PC-3 (cell line): ENCODE measurements at places on chromosomes 3 and 15. TPM values are rescaled to one million over a fixed set of nuclear protein-coding genes. Genes with fewer than 3 reads are reported as not detected.

GRAMD1C gene
- total RNA-seq = 2.8 and 4.5 TPM in 2 replicates

SEMA3F gene
- 47.3 and 50.5 TPM in 2 replicates for total RNA-seq

CDC25A gene
- total RNA-seq = 42.4 and 43.0 TPM in 2 replicates

ZPLD1 gene
- total RNA-seq = 0.15 TPM in 1 of 2 replicates, not detected in the other

FHIT gene
- 1.2 and 3.6 TPM in 2 replicates for total RNA-seq

FGF7 gene
- total RNA-seq = not detected in 2 replicates

TRANK1 gene
- 0.58 and 2.4 TPM in 2 replicates for total RNA-seq

GOLGA8K gene
- 1.2 TPM in 1 of 2 replicates, not detected in the other for total RNA-seq

MUSTN1 gene
- total RNA-seq = 0.66 and 0.69 TPM in 2 replicates

TGM5 gene
- total RNA-seq = not detected in 2 replicates

FBXL22 gene
- 0.46 and 2.0 TPM in 2 replicates for total RNA-seq

MORC1 gene
- total RNA-seq = not detected in 2 replicates

SPATA12 gene
- total RNA-seq = 0.12 and 0.47 TPM in 2 replicates

UCN2 gene
- 0.81 and 0.91 TPM in 2 replicates for total RNA-seq

AQP9 gene
- total RNA-seq = 0.12 TPM in 1 of 2 replicates, not detected in the other
